ENCODE measurements at places on chromosomes 12 and 14. TPM values are rescaled to one million over a fixed set of nuclear protein-coding genes. Genes with fewer than 3 reads are reported as not detected.

Gene PRH2
- total RNA-seq = not detected

Gene PLEK2
- 0.81 TPM for total RNA-seq

Gene SUPT16H
- 199 TPM for total RNA-seq

Gene HCAR2
- not detected for total RNA-seq

Gene ZCRB1
- 78.1 TPM for total RNA-seq

DNA sequence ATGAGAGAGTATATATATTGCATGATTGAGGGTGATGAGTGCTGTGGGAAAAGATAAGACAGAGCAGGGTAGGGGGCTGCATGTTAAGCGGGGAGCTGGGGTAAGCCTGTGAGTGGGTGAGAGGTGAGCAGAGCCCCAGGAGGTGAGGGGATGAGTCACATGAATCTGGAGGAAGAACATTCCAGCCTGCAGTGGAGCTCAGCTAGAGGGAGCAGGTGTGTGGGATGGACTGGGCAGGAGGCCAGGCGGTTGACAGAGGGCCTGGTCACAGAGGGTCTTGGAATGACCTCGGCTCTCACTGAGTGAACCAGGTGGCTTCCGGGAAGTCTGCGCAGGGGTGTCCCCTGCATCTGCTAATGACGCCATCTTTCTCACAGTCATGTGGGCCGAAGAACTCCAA is 44.4 kb downstream of the GIT2 start:
- peaks cover 65% of the 10 kb centered on the region for H3K36me3 ChIP-seq
- peaks cover 12% of the 10 kb centered on the region for H3K4me1 ChIP-seq
- H3K4me3 ChIP-seq = no peak overlapping the region
- no peaks in the 10 kb centered on the region for H3K27me3 ChIP-seq
- H3K27ac ChIP-seq = no peak overlapping the region

DNA sequence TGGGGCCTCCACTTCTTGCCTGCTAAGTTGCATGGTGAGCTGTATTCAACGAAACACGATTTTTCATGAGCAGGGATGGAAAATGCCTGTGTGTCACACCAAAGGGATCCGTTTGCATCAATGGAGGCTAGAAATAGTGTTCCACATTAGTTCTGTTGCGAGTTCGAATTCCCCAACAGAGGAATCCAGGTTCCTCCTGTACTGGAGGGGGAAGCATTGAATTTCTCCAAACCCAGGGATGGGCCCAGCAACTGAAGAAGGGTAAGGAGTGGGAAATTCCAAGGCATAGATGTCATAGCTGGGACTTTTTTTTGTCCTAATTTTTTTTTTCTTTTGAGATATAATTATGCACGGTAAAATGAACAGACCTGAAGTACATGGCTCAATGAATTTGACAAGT is 336.2 kb downstream of the DPF3 start:
- H3K27me3 ChIP-seq = peaks cover 4% of the 10 kb centered on the region
- no peak overlapping the region for H3K4me3 ChIP-seq
- no peaks in the 10 kb centered on the region for H3K4me1 ChIP-seq
- no peak for DNase-seq
- H3K27ac ChIP-seq = no peak overlapping the region
- H3K36me3 ChIP-seq = no peaks in the 10 kb centered on the region

DNA sequence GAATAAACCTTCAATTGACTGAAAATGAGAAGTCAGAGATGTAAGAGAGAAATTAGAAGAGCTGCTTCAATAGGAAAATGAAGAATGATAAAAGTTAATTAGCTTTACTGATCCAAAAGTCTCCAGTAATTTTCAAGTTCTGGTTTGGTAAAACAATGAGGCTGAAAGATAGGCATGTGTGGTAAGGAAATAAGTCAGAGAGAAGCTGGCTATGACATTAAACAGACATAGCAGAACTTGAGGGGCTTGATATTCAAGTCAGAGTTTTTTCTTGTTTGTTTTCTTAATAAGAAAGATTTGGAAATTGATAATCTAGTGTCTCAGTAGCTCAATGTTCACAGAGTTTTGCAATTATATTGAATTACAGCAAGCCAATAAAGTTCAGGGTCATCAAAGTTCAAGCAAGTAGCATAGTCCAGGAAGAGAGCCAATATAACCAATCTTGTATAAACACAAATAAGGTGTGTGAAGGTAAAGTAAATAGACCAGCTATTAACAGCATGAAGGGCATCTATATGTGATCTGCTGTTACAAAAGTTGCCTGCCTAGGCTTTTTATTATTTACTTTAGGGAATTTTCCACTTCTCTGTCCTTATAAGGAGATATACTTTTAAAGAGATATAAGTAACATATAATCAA is 1111.5 kb downstream of the TRHDE start:
- no peaks in the 10 kb centered on the region for H3K36me3 ChIP-seq
- no peaks in the 10 kb centered on the region for H3K27me3 ChIP-seq
- no peaks in the 10 kb centered on the region for H3K4me1 ChIP-seq
- H3K4me3 ChIP-seq = no peak overlapping the region
- DNase-seq = no peak

GRCh38 chr12:29869946-29870345 is 86.2 kb upstream of the TMTC1 start:
- DNase-seq = no peak
- H3K27me3 ChIP-seq = no peaks in the 10 kb centered on the region
- H3K36me3 ChIP-seq = no peaks in the 10 kb centered on the region
- H3K4me3 ChIP-seq = no peak overlapping the region

- H3K4me1 ChIP-seq = no peaks in the 10 kb centered on the region
- H3K36me3 ChIP-seq = no peaks in the 10 kb centered on the region
- H3K27me3 ChIP-seq = no peaks in the 10 kb centered on the region
- no peak overlapping the region for H3K27ac ChIP-seq
- no peak overlapping the region for H3K4me3 ChIP-seq
Observed at GRCh38 chr14:90665321-90666000, 150.8 kb downstream of the TTC7B start.

DNA sequence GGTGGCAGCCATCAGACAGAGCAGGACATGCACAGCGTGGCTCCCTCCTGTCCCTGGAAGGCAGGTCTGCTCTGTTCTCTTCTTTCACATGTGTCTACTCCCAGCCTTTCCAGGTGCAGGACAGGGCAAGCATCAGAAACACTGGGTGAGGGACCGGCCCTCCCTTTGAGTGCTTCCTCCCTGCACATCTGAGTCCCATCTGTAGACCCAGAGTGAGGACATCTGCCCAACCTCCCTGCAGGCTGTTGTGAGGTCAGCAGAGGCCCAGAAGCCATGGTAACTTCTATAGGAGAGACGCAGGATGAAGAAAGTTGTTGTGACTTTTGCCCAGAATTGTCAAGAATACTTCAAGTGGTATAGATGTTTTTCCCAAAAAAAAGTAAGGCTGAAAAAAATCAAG is 282.7 kb downstream of the CACNA1C start:
- no peaks in the 10 kb centered on the region for H3K4me1 ChIP-seq
- no peak for DNase-seq
- no peaks in the 10 kb centered on the region for H3K27me3 ChIP-seq
- no peaks in the 10 kb centered on the region for H3K36me3 ChIP-seq

DNA sequence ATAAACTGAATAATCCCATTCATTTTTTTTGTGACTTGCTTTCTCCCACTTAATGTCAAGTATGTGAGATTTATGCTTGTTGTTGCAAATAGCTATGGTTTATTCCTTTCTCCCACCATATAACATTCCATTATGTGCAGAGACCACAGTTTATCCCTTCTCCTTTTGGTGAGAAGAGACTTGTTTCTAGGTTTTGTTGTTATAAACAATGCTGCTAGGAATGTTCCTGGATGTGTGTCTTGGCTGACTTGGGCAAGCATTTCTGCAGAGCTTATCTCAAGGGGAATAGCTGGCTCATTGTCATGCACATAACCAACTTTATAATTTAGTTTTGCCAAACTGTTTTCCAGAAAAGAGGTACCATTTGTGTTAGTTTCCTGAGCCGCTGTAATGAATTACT is 47.6 kb upstream of the PPP1CC start:
- H3K36me3 ChIP-seq = no peaks in the 10 kb centered on the region
- no peak for DNase-seq
- no peaks in the 10 kb centered on the region for H3K4me1 ChIP-seq
- H3K4me3 ChIP-seq = no peak overlapping the region
- H3K27me3 ChIP-seq = no peaks in the 10 kb centered on the region
- H3K27ac ChIP-seq = no peak overlapping the region

DNA sequence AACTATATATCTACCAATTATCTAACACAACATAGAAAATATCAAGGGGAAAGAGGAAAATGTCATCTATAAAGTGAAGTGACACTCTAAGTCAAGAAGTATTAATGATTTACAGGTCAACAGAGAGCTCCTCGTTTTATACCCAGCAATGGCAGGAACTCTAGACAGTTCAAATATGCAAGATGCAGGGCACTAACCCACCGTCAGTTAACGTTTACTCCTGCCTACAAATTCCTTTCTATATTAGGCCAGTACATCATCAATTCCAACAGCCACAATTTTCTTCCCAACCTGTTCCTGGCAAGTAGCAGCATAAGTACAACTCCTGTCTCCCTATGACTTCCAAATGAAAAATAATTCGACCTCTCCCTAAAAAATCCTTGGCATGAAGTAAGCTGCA is 9.0 kb upstream of the KANSL2 start:
- H3K4me3 ChIP-seq = no peak overlapping the region
- DNase-seq = no peak
- no peak overlapping the region for H3K27ac ChIP-seq
- H3K36me3 ChIP-seq = peaks cover 26% of the 10 kb centered on the region
- H3K4me1 ChIP-seq = no peaks in the 10 kb centered on the region

- H3K27me3 ChIP-seq = peaks cover 64% of the 10 kb centered on the region
- H3K4me3 ChIP-seq = peak overlapping the region; percentile 7
- peak; percentile 67 for DNase-seq
- H3K4me1 ChIP-seq = peaks cover 36% of the 10 kb centered on the region
- H3K27ac ChIP-seq = no peak overlapping the region
Observed at GRCh38 chr12:57215668-57216013, 953 bp upstream of the NXPH4 start.

DNA sequence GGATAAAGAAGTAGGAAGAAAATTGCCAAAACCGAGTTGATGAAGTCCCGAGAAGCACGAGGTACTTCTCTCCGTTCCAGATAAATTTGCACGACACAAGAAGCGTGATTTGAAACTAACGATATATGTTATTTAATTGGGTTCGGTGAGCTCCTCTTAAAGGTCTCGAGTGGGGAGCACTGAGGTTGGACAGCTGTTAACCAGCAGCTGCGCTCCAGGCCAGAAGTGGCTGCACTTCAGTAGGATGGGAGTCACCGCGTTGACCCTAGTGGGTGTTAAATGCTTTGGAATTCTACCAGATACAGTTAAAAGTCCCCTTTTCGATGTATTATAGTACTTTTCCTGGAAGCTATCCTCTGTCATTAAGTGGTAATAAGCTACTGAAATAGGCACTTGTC is 953 bp upstream of the DCAF5 start:
- peaks cover 4% of the 10 kb centered on the region for H3K36me3 ChIP-seq
- peak overlapping the region; percentile 41 for H3K27ac ChIP-seq
- peaks cover 25% of the 10 kb centered on the region for H3K4me1 ChIP-seq
- no peaks in the 10 kb centered on the region for H3K27me3 ChIP-seq
- H3K4me3 ChIP-seq = peak overlapping the region; percentile 49
- DNase-seq = no peak

GRCh38 chr12:44000309-44000952 is 164.6 kb downstream of the TMEM117 start:
- H3K4me3 ChIP-seq = no peak overlapping the region
- no peaks in the 10 kb centered on the region for H3K27me3 ChIP-seq
- no peak for DNase-seq
- no peak overlapping the region for H3K27ac ChIP-seq
- H3K4me1 ChIP-seq = no peaks in the 10 kb centered on the region

DNA sequence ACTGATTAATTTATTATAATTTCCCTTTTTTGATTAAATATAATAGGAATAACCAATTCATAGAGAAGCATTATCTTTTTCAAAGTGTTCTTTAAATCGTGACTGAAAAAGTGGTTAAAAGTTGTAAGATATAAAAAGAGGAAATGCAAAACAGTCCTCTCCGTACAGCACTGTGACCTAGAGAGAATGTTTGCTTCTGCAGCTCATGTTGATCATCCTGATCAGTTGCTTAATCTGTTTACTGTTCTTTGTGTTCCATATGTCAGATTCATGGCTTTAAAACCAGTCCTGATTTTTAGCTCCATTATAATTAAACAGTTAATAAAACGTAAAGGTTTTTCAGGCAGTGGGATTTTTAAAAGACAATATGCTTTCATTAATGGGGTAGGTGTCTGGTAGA is 4.7 kb downstream of the TTC8 start:
- H3K4me3 ChIP-seq = no peak overlapping the region
- no peak for DNase-seq
- peaks cover 8% of the 10 kb centered on the region for H3K4me1 ChIP-seq
- H3K36me3 ChIP-seq = no peaks in the 10 kb centered on the region
- H3K27ac ChIP-seq = no peak overlapping the region
- no peaks in the 10 kb centered on the region for H3K27me3 ChIP-seq

DNA sequence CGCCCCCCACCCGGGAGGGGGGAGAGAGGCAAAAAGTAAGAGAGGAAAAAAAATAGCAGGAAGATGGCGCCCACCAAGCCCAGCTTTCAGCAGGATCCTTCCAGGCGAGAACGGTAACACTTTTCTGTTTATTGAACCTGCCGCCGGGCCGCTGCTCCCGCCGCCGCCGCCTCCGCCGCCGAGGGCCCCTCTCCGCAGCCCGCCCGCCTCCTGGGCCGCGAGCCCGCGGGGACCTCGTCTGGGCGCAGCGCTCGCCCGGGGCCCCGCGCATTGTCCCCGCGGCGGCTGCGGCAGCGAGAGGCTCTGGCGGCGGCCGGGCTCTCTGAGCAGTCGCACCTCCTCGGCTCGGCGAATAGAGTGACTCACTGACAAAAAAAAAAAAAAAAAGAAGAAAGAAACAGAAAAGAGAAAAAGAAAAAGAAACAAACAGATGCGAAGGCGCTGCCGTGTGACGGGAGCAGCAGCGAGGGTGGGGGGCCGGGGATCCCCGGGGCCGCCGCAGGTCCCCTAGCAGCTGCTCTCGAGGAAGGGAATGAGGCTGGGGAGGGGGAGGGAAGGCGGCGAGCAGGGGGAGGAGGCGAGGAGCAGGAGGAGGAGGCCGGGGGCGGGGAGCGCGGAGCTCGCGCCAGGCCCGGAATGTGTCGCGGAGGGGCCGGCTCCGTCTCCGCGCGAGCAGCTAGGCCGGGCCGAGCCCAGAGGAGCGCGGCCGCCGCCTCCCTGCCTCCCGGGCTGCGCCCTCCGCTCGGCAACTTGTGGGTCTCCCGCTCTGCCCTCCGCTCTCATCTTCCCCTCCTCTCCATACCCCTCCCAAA is 781 bp downstream of the NPAS3 start:
- no peak overlapping the region for H3K4me3 ChIP-seq
- no peak overlapping the region for H3K27ac ChIP-seq
- DNase-seq = no peak
- H3K36me3 ChIP-seq = no peaks in the 10 kb centered on the region
- peaks cover 4% of the 10 kb centered on the region for H3K4me1 ChIP-seq
- peaks cover 3% of the 10 kb centered on the region for H3K27me3 ChIP-seq

DNA sequence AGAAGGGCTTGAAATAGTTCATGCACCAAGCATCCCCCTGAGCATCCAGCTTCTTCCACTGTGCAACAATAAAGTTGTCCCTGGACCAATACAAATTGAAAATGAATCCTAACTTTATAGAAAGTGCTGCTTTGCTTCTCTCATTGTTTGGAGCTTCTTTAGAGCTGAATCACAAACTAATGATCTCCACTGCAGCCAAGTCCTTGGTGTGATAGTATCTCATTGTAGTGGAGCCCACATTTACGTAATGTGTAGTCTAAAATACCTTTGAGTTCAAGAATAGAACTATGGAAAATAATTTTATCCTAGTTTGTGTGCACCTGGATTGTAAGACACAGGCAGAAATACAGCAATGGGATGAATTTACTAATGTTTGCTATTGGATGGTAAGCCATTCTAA is 319.9 kb downstream of the EGLN3 start:
- no peak overlapping the region for H3K4me3 ChIP-seq
- H3K27ac ChIP-seq = no peak overlapping the region
- H3K27me3 ChIP-seq = no peaks in the 10 kb centered on the region
- no peak for DNase-seq

Measured in CD8-positive, alpha-beta memory T cell (primary cell).